ENCODE measurements at places on chromosomes 16 and 17. TPM values are rescaled to one million over a fixed set of nuclear protein-coding genes. Genes with fewer than 3 reads are reported as not detected.

DNA sequence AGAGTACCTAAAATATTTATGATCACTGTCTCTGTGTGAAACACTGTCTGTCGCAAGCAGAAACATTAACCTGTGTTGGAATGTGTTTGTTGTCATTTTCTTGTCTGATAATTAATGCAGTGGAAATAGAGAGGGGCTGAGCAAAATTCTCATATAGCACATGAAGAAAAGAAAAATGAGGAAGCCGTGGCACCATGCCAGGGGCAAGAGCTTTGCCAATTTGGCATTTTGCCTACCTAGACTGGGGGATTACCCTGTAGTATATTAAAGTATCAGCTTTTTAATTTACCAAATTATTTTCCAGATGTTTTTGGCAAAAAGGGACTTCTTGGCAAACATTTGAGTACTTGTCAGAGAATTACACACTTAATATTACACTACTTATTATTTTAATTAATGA lies 1326.6 kb upstream of the GOT2 start:
- DNase-seq = no peak

DNA sequence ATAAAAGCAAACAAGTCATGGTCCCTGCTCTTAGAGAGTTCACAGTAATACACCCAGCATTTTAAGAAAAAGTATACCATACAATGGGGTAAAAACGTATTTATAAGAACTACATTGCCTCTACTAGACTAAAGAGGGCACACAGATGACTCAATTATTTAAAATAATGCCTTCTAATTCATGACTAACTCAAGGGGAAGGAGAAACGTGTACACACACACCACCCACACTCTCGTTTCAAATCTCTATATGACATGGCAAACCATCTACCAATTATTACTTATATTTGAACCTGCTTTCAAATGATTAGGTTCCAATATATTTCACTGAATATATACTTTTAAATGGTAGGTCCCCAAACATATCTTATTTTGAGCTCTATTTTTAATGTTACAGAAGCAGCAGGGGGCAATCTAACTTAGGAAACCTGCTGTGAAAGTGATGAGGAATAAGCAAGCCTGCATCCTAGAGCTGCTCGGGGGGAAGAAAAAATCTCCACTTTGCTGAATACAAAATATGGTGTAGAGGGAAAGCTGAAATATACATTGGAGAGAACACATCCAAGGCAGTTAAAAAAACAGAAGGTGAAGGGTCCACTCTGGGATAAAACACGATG lies 232.4 kb upstream of the PSMD7 start:
- DNase-seq = no peak

- peak; percentile 71 for DNase-seq
Measured at GRCh38 chr16:57045694-57046381, 46.5 kb upstream of the CPNE2 start.

GRCh38 chr17:40978575-40979151 lies 5.5 kb downstream of the KRT40 start:
- DNase-seq = no peak

GRCh38 chr16:51682905-51683304 lies 531.8 kb upstream of the SALL1 start:
- DNase-seq = no peak

- no peak for DNase-seq
Measured at GRCh38 chr17:9958586-9959281, 53.7 kb upstream of the RCVRN start.

GRCh38 chr16:11201498-11202259 lies 54.3 kb downstream of the SOCS1 start:
- no peak for DNase-seq

- no peak for DNase-seq
Measured at GRCh38 chr17:38900978-38901656, 24.3 kb upstream of the LASP1NB start.

GRCh38 chr17:49779156-49779738 lies 9.2 kb upstream of the KAT7 start:
- DNase-seq = no peak

DNA sequence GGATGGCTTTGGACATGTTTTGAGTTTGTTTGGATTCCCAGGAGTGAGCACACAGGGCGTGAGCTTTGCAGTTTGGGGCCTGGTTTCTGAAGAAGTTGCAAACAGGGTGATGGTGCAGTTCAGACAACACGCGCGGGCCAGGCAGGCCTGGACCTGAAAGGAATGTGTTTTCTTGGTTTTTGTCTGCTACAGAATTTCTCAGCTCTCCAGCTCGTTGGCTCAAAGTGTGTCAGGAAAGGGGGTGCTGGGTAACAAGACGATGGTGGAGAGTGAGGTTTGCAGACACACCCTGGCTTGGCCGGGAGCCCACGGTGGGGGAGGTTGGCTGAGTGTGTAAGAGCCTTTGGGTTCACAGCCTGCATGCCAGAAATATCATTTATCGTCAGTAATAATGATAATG lies 82.3 kb downstream of the CMIP start:
- peak; percentile 89 for DNase-seq

Gene MTHFSD
- total RNA-seq = 28.7 TPM

Gene FOXK2
- 67.2 TPM for total RNA-seq

Gene NOG
- total RNA-seq = 0.60 TPM

Gene AGRP
- not detected for total RNA-seq

Gene LGALS9
- total RNA-seq = 80.7 TPM

Gene TMED6
- total RNA-seq = 1.5 TPM

Gene SCIMP
- total RNA-seq = 2.9 TPM

Gene SLC38A8
- total RNA-seq = not detected

Data from ureter (tissue), 1 donor.